HuH-7 (cell line): ENCODE measurements at places on chromosomes 12 and 14.

- no peak for DNase-seq
These were observed 185.3 kb upstream of the FBXO33 start for GRCh38 chr14:39617537-39617936.

DNA sequence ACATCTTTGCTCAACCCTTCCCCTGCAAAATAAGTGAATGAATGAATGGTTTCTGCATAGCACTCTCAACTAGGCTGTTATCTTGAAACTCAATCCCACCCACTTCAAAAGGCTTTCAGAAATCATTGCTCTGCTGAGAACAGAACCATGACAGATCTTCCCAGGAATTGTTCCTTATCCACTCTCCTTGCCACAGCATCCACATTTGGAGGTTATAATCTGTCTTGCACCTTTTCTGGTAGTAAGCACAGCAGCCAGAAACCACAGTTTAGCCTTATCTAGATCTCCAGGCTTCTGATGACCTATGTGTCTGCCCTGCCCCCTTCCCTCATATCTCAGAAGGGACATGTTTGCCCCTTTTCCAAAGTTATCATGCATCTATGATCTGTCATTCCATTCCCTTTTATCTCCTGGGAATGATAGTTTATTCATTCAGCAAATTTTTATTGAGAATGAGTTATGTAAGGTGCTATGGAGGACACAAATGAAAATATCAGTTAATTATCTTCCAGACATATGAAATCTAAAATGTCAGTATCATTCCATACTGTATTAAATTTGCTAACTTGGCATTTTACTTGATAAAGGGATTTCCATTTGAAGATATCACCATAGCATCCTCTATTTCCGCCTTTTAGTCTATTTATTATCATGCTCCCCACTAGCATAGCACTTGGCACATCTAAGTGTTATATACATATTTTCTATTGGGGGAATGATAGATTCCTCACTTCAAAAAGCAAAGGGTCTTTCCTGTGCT lies 21.4 kb downstream of the LGR5 start:
- DNase-seq = no peak

GRCh38 chr12:19095756-19096480 lies 33.6 kb upstream of the PLEKHA5 start:
- DNase-seq = no peak

DNA sequence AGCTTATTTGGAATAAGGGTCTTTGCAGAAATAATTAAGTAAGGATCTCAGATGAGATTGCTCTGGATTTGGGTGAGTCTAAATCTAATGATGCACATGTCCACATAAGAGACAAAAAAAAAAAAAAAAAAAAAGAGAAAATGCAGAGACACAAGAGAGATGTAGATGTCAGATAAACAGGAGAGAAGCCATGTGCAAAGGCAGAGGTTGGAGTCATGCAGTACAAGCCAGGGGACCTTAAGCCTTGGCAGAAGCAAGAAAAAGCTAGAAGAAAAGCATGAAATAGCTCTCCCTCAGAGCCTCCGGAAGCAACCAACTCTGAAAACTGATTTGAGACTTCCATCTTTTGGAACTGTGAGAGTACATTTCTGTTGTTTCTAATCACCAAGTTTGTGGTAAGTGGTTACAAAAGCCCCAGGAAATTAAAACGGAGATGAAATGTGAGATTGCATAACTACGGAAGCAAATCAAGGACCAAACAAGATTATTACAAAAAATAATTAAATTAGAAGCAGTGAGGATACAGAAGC lies 1304.0 kb upstream of the SEL1L start:
- no peak for DNase-seq

- DNase-seq = no peak
These were observed 7.5 kb downstream of the SHMT2 start for GRCh38 chr12:57236925-57237595.

GRCh38 chr12:75742048-75742447 lies 230.6 kb upstream of the KRR1 start:
- DNase-seq = no peak

- DNase-seq = no peak
These were observed 12.4 kb downstream of the TTLL5 start for GRCh38 chr14:75673345-75674035.

GRCh38 chr12:45458854-45459807 lies 243.2 kb downstream of the ANO6 start:
- no peak for DNase-seq

- DNase-seq = no peak
These were observed 165.6 kb downstream of the ZFP36L1 start for GRCh38 chr14:68627050-68627867.

GRCh38 chr14:39766397-39767000 lies 334.3 kb upstream of the FBXO33 start:
- no peak for DNase-seq

GRCh38 chr12:16323010-16323409 lies 24.4 kb upstream of the MGST1 start:
- no peak for DNase-seq

- DNase-seq = no peak
These were observed 97.6 kb upstream of the ZDHHC17 start for GRCh38 chr12:76666290-76666835.

DNA sequence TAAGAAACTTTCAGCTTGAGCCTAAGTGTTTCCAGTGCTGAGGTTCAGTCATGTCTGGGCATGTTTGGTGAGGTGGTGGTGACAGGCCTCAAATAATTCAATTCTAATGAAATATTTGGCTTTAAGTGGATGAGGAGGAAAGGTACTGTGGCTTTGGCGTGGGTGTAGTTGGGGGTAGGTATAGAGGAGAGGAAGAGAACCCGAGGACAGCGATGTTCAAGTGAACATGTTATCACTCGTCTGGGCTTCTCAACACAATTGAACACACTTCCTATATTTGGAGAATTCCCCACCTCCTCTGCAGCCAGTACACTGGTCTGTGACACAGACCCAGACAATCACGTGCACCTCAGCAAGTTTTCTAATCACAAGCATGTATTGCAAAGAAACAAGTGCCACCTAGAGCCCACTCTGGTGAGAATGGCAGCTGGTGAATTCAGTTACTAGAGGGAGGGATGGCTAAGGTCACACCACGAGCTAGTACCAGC lies 53.0 kb downstream of the IFNG-AS1 start:
- no peak for DNase-seq

- no peak for DNase-seq
These were observed 8.7 kb upstream of the GPR132 start for GRCh38 chr14:105073720-105074600.

GRCh38 chr12:12505544-12506495 lies 56.8 kb downstream of the DUSP16 start:
- DNase-seq = no peak

- DNase-seq = no peak
These were observed 1755.7 kb upstream of the SEL1L start for GRCh38 chr14:83289390-83289789.

GRCh38 chr12:81465191-81465590 lies 294.0 kb downstream of the PPFIA2 start:
- no peak for DNase-seq

GRCh38 chr12:68536885-68537485 lies 73.7 kb upstream of the RAP1B start:
- DNase-seq = no peak

DNA sequence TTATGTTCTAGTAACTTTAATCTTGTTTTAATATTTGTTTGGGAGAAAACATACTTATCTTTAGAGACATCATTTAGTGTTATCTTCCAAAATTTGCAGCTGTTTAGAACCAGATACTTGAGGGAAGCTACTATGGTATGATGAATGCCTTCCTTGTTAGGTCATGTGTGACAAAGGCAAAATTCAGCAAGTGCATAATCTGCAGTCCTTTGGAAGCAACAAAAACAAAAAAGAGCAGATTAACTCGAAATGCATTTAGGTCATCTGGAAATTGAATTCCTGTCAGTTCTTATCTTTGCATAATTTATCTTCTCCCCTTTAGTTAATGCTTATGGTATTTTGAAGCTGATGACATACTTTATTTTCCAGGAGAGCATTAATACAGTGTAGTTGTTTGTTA lies 3.5 kb downstream of the FBXO34 start:
- no peak for DNase-seq

DNA sequence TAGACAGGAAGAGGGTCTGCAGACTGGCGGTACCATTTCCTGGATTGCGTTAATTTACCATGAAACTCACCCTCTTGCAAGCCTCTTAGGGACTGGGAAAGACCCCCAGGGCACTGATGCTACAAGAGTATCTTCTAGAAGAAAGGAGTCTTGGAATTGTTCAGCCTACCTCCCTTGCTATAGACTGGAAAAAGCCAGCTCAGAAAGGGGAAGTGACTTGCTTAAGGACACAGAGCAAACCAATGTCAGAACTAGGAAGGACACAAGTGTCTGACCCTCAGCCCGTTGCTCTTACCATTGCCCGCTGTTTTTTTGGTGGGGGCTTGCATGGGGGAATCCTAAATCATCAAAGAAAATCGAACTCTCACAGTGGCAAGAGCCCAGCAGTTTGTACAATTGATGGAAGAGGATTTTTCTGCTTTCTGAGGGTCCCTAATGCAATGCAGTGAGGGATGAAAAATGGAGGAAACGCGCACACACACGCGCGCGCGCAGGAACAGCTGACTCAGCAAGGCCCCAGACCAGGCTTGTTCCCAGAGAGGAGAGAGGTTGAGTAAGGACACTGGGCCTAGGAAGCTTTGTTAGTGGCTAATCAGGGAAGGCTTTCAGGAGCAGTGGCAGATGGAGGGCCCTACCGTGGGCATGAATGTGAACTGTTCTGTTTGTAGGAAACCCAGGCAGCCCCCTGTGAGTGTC lies 50.9 kb downstream of the RIN3 start:
- no peak for DNase-seq

- no peak for DNase-seq
These were observed 56.4 kb downstream of the PPP2R5E start for GRCh38 chr14:63486738-63487137.

GRCh38 chr12:63305901-63306875 lies 155.2 kb upstream of the AVPR1A start:
- DNase-seq = no peak

DNA sequence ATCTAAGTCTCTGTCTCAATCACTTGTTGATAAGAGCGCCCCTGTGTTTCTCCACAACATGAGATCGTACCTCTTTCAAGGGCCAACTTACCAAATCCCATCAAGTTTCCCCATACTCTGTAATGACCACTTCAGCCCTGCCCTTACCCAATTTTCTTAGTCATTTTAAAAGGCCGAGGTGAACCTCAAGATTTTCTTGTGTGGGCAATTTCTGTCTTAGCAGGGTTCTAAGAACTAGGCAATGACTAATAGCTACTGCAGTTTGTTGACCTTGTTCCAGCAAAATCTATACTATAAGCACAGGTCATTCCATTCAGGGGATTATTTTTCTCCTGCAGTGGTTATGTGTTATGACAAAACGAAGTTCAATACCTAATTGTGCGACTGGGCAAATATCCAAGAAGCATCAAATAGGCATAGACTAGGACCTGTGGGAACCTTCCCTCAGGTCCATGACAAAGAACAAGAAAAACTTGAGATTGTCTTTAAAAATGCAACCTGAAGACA lies 359.8 kb downstream of the PCNX1 start:
- DNase-seq = no peak

GRCh38 chr12:79933532-79934264 lies 1.2 kb downstream of the PPP1R12A start:
- DNase-seq = no peak

- DNase-seq = no peak
These were observed 724 bp downstream of the LTB4R start for GRCh38 chr14:24311837-24312615.

- no peak for DNase-seq
These were observed 1.7 kb downstream of the OTUB2 start for GRCh38 chr14:94027566-94028449.

DNA sequence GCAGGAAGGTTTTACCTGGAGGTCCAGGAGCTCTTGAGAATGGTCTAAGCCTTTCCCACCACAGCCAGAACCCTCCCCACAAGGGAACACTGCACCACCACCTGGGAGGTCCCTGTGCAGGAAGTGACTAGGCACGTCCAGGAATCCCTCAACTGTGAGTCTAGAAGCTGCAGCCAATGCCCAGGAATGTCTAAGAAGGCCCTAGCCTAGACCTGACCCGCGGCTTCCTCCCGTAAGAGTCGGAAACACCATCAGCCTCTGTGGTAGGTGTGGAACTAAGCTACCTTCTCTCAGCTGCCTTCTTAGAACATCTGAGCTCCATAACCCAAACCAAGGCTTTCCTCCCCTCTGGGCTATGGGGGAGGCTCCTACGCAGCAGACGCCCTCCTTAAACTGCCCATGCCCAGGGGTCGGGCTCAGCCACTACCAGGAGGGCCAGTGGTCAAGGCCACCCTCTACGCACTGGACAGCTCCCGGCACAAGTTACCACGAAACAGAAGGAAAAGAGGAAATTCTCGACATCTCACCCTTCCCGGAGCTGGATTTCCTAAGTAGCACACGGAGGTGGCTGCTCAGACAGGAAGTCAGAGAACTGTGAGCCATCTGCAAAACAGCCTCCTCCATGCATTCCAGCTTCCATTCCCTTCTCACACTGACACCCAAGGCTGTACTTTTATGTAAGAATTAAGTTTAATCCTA lies 25.5 kb downstream of the ZFYVE21 start:
- DNase-seq = no peak

DNA sequence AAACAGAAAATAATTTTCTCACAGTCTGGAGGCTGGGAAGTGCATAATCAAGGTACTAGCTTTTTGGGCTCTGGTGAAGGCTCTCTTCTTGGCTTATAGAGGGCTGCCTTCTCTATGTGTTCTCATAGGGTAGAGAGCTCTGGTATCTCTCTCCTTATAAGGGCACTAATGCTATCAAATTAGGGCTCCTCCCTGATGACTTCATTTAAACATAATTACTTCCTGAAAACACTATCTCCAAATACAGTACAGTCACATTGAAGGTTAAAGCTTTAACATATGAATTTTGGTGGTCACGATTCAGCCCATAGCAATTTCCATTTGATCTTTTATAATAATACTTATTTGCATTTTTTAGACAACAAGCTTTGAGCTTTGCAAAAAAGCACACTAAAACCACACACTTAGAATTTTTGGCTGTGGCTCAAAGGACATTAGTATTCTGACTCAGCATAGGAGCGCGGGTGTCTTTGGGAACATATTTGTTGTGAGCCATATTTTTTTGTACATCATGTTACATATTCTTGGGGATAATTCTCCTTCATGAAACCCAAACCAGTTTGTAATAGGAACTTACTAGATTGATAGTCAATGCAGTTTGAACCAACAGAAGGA lies 808.1 kb upstream of the FBXO33 start:
- no peak for DNase-seq

DNA sequence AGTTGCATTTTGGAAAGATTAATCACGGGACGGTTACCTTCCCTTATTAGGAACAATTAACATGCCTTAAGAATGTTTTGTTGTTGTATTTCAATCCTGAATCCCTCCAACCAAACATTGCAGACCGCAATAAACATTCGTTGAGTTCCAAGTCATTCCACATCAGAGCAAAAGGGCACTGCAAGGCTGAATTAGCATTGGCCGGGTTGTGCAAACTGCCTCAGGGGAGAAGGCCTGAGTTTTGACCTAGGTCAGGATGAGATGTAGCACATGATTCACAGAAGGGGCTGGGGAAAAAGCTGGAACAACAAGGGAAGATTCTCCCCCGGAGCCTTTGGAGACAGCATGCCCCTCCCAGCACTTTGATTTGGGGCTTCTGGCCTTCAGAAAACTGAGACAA lies 82.1 kb upstream of the BDKRB2 start:
- DNase-seq = no peak
